ENCODE measurements at places on chromosomes 12 and 14.

DNA sequence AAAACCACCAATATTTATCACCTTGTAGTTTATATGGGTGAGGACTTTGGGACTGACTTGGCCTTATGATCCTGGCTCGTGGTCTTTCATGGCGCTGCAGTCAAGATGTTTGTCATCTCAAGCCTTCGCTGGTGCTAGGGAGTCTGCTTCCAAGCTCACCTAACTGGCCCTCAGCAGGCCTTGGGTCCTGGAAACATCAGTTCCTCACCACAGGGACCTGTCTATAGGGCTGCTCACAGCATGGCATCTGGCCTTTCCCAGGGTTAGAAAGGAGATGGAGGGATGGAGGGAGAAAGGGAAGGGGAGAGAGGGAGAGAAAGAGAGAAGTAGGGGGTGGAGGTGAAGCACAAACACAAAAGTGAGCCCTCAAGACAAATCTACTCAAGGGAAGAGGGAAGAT, 31.7 kb downstream of the VCPKMT start:
- no peak for DNase-seq

GRCh38 chr14:32497248-32497647, 168.2 kb downstream of the AKAP6 start:
- DNase-seq, result no peak

GRCh38 chr12:127809275-127809674, 457.7 kb upstream of the TMEM132C start:
- DNase-seq, result no peak

- no peak for DNase-seq
Observed at GRCh38 chr14:39762576-39763401, 330.6 kb upstream of the FBXO33 start.

DNA sequence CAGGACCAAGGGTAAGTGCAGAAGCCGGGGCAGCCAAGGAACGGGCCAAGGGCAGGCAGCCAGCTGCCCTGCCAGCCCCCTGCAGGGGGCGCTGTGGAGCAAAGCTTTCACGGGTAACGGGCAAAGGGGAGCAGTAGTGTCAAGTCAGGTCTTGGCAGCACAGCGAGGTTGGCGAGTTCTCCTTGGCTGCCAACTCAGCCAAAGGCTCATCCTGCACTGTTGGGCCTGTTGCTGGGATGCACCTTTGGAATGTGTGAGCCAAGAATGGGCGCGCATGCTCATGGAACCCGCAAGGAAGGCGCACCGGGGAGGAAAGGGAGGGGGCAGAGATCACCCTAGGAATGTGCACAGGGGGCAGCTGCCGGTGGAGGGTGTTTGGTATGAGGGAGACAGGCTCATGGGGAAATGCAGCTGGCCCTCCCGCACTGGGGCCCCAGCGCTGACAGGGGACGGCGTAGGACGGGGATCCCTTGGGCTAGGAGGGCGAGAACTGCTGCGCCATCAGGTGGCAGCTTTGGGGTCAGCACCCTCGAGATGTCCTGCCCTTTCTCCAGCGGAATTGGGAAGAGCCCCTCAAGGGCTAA, 138.0 kb downstream of the ASCL4 start:
- no peak for DNase-seq

GRCh38 chr12:52035190-52035589, 16.1 kb upstream of the NR4A1 start:
- no peak for DNase-seq

DNA sequence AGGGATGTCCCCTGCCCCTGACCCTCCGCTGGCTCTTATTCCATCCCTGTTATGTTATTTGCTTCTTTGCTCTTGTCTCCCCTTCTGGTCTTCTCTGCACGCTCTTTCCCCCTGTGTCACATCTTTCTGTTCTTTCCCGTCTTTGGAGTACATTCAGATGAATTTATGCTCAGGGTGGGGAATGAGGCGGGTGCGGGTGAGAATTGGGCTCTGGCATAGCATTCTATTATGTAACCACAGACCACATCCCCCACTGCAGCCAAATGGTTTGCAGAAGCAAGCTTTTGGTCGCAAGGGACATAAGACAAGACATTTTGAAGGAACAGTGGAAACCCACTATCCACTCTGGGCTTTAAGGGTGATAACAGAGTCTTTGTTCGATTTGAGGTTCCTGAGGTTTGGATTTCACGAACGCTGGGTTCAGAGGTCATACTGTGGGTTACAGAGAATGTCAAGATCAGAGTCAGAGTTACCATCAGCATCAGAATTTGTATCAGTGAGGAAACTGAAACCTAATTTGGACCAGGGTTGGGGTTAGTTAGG, 3.8 kb downstream of the ENDOU start:
- DNase-seq, result peak; percentile 56

GRCh38 chr14:23537351-23538049, 14.1 kb downstream of the ZFHX2 start:
- no peak for DNase-seq

DNA sequence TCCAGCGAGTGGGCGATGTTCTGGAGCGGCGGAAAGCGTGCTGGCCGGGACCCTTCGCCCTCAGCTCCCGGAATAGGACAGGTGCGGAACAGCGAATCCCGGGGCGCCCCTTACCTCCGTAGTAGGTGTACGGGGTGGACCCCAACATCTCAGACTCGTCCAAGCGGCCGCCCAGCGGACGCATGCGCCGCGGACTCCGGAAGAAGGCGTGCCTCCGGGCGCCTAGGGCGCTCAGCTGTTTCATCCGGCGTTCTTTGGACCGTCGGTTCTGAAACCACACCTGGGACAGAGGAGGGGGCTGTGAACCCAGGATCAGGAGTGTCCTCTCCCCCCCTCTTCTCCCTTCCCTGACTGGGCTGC, 4.5 kb downstream of the LHX5 start:
- DNase-seq, result no peak

- no peak for DNase-seq
Observed at GRCh38 chr12:124830306-124830705, 33.4 kb downstream of the SCARB1 start.

GRCh38 chr12:105945880-105946279, 192.9 kb downstream of the NUAK1 start:
- DNase-seq, result peak; percentile 95

- peak; percentile 95 for DNase-seq
Observed at GRCh38 chr14:35365130-35366055, 39.2 kb downstream of the NFKBIA start.

DNA sequence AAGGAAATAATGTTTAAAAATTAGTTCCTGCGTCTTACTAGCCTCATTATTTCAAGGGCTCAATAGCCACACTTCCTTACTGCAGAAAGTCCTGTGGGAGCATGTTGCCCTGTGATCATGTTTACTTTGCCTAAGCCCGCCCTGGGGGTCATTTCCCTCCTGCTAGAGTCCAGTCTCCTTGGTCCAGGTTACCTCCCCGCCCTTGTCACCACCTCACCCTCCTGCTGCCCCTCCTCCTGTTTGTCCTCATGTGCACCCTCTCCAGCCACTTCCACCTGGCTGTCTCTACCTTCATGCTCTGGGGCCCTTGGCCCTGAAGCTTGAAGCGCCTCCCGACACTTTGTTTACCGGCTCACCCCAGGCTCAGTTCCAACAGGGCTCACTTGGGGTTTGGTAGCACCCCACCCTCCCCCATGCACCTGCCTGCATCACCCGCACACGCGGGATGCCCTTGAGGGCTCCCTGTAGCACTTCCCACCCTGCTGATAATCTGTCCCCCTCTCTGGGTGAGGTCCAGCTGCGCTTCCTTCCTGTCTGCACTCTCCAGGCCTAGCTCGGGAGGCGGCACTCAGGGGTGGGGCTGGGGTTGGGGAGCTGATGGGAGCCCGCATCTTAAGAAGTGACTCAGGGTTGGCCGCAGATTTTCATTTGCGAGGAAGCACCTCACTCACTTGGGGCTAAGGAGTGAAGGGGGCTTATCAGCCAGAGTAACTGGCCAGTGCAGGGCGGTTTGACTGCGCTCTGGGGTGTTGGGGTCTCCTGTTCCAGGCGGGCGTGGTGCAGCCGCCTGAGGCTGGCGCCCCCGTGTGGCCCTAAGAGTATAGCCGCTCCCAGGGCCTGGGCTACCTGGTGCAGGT, 40.1 kb downstream of the SMIM41 start:
- no peak for DNase-seq

DNA sequence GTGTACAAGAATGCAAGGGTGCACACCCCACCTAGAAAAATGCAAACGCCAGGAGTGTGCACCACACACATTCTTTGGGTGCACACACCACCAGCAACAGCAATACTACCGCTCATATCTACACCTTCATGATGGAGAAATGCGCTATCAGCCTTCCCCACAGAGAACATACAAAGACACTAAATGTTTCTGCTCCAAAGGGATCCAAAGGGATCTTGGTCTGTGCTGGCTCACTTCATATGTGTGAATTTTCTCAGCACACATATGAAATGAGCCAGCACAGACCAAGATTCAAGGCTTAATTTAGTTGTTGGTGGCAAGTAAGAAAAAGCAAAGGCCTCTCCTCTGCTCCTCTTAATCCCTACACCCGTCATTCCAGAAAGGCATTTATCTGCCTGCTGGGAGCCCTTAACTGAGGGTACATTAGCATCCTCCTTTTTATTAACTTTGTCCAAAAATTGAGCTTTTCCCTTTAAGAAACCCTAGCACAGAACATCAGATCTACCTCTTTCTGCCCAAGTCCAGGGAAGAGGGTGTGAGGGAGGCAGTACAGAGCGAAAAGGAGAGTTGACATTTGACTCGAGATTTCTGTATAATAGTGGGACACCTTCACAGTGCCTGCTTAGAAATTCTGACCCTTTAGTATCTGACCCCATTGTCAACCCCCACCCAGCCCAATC, 8.3 kb downstream of the BMP4 start:
- no peak for DNase-seq

- DNase-seq, result no peak
Observed at GRCh38 chr12:38417101-38417500, 100.5 kb downstream of the ALG10B start.
